GDM1 (cell line): ENCODE measurements at places on chromosomes 11 and 22.

DNA sequence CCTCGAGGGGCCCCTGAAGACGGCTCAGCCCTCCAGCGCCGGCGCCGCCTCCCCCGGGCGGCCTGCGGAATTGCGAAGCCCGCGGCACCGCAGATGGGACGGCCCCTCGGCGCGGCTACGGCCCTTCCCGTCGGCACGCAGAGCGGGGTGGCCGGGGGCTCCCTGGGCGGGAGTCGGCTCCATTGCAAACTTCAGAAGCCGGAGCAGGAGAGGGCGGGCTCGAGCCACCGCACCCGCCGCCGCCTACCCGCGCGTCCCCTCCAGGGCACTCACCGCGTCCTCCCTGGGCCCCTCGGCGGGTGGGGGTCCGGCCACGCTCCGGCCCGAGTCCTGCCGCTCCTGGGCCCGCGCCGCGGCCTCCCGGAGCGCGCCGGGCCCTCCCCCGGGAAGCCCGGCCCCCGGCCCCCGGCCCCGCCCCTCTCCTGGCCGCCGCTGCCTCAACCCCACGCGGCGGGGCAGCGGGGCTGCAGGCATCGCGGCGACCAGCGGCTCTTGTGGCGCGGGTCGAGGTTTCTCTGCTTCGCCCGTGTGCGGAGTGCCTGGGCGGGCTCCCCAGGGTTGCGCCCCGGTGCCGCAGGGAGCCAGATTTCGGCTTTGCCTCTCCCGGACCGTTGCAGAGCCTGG, at the start of gene PACSIN3:
PACSIN3 (minus strand) TSS at position 359 of the 624 bp plus-strand sequence. CDS start 3,707 bp downstream, outside the sequence.
- no peak for DNase-seq

DNA sequence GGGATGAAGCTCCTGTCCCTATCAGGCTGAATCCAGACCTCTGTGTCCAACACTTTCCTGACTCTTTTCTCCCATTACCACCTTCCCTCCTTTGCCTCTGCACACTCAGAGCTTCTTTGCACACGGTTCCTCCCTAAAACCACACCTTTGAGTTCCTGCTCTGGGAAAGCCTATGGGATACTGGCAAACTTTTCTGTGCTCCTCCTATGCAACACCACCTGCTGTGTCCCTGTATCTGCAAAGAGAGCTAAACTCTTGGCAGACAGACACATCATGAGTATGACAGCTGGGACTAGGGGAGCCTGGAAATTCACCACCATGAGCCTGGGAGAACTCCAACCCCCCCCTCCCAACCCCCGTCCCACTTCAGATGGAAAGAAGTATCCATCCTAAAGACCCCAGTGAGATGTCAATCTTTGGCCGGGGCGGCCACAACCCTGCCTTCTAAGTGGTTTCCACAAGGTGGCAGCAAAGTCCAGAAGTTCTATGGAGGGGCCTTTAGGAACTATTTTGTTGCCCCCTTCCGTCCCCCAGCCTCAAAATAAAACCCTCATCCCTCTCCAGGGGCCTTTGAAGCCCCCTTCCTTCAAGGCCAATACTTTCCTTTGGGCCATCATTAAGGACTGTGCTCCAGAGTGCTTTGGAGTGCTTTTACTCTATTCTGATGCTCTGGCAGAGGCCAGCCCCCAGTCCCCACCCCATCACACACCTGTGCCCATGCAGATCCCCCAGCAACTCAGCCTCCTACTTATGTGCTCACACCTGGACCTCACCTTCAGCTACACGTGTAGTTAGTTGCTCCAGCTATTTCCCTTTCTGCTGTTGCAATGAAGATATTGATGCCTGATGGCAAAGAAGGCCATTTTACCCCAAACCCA, 19.4 kb downstream of the HTR3A start:
- no peak for DNase-seq

GRCh38 chr11:73532310-73532709, 65.6 kb downstream of the FAM168A start:
- DNase-seq: no peak

- DNase-seq: no peak
Observed at GRCh38 chr11:119179983-119180382, 5.3 kb upstream of the NHERF4 start.

GRCh38 chr22:22974795-22975580, 87.4 kb downstream of the IGLL5 start:
- no peak for DNase-seq

- no peak for DNase-seq
Observed at GRCh38 chr22:40701274-40701673, 22.0 kb downstream of the MCHR1 start.

DNA sequence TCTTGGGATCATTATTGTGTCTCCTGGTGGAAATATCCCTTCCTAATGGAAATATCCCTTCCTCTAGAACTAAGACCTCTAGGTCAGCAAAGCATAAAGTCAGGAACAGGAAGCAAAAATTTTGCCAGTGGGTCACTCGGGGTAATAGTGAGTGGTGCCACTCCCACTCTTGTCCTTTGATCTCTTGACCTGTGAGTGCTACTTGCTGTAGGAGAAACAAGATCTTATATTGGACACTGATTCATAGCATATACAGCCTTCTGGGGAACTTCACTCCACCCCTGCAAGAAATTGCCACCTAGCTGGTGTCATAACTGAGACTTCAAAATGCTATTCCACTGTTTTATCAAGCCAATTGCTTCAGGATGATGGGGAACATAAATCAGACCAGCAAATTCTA, 44.7 kb upstream of the TMEM45B start:
- DNase-seq: no peak

DNA sequence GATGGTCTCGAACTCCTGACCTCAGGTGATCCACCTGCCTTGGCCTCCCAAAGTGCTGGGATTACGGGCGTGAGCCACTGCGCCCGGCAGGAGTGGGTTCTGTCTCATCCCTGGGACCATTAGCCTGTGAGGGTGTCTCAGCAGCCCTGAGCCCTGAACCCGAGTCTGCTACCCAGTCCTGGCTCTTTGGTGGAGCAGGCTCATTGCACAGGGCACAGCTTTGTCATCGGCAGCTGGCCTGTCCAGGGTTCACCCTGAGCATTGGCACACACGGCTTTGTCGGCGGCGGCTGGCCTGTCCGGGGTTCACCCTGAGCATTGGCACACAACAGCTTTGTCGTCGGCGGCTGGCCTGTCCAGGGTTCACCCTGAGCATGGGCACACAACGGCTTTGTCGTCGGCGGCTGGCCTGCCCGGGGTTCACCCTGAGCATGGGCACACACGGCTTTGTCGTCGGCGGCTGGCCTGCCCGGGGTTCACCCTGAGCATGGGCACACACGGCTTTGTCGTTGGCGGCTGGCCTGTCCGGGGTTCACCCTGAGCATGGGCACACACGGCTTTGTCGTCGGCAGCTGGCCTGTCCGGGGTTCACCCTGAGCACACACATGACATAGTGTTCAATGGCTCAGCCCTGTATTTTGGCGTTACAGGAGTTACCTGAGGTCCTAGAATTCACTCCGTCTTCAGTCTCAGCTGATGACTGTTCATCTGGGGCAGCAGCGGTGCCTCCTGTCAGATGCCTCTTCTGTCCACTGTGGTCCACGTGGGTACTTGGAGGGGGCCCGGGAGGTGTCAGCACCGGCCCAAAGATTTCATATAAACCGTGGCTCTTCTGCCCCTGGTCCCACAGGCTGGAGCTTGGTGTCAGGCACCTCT, 1082.5 kb downstream of the BRD1 start:
- no peak for DNase-seq

DNA sequence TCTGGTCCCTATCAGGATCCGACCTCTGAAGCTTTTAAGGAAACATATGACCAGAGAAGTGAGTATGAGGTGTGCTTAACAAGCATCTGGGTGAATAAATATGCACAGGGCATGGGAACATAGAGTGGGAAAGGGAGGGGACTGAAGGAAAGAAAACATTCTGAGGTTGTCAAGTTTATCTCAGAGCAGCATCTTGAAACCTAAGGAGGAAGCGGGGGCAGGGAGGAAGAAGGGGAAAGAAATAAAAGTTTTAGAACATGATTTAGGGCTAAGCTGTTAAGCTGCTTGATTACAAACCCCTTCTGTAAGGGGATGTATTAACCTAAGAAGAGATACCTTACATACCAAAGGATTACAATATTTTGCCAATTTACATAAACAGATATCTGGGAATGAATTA, 24.0 kb upstream of the SC5D start:
- DNase-seq: no peak

DNA sequence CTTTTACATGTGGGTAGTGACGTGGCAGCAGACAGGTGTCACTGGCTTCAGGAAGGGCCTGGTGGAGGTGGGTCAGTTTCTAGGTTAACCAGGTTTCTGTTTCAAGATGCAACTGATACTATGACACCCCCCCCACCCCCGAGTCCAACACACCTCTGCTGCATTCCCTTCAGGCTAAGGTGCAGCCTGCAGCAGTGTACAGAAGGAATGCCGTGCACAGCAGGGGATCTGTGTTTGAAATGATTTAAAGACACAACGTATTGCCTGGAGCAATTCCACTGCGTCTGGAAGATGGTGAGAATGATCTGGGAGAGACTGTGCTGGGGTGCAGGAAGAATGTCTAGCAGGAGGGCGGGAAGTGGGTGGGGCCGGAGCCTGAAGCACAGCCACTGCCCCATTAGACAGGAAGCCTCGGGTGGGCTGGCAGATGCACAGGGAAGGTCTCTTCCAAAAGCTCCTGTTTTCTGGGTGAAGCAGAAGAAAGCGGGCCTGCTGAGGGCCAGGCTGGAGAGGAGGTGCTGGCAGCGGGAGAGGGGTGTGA, 11.9 kb upstream of the TESMIN start:
- no peak for DNase-seq

- DNase-seq: no peak
Observed at GRCh38 chr11:68369756-68370155, 57.4 kb downstream of the LRP5 start.

DNA sequence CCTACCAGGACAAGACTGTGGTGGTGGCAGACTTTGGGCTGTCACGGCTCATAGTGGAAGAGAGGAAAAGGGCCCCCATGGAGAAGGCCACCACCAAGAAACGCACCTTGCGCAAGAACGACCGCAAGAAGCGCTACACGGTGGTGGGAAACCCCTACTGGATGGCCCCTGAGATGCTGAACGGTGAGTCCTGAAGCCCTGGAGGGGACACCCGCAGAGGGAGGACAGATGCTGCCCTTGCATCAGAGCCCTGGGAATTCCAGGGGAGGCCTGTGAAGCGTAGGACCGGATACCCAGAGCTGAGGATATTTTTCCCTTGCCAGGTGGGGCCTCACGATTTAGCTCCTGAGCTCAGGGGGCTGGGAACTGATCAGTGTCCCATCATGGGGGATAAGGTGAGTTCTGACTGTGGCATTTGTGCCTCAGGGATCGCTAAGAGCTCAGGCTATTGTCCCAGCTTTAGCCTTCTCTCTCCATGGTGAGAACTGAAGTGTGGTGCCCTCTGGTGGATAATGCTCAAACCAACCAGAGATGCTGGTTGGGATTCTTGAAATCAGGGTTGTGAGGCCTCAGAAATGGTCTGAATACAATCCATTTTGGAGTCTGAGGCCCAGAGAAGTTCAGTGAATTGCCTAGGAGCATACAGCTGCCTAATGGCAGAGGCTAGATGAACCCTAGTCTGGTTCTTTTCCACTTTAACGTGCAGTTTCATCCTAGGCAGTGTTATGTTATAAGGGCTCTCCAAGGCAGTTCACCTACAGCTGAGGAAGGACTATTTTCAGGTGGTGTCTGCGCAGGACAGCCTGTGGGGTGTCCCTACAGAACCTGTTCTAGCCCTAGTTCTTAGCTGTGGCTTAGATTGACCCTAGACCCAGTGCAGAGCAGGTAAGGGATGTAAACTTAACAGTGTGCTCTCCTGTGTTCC, 19.5 kb downstream of the PIK3IP1 start:
- no peak for DNase-seq

GRCh38 chr22:27596133-27596870, 205.3 kb downstream of the MN1 start:
- no peak for DNase-seq

DNA sequence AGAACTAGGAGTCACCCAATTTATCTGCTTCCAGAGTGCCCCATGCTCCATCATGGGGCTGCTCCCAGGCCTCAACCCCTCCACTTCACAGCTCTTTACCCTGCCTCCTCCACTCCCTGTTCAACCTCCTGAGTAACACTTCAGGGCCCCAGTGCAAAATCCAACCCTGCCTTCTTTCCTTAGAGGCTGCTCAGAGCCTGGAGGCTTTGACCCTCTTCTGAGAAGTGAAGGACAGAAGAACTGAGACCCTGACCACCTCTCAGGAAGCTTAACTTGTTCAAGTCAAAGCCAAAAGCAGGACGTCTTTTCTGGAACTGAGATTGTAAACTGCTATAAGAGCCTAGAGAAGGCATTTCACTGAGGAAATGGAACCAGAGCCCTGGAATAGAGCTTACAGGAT, 15.5 kb downstream of the EIF3F start:
- DNase-seq: no peak

GRCh38 chr11:121110871-121111724, 10.1 kb downstream of the TECTA start:
- no peak for DNase-seq

- DNase-seq: no peak
Observed at GRCh38 chr11:68128682-68129327, 7.6 kb upstream of the CHKA start.

DNA sequence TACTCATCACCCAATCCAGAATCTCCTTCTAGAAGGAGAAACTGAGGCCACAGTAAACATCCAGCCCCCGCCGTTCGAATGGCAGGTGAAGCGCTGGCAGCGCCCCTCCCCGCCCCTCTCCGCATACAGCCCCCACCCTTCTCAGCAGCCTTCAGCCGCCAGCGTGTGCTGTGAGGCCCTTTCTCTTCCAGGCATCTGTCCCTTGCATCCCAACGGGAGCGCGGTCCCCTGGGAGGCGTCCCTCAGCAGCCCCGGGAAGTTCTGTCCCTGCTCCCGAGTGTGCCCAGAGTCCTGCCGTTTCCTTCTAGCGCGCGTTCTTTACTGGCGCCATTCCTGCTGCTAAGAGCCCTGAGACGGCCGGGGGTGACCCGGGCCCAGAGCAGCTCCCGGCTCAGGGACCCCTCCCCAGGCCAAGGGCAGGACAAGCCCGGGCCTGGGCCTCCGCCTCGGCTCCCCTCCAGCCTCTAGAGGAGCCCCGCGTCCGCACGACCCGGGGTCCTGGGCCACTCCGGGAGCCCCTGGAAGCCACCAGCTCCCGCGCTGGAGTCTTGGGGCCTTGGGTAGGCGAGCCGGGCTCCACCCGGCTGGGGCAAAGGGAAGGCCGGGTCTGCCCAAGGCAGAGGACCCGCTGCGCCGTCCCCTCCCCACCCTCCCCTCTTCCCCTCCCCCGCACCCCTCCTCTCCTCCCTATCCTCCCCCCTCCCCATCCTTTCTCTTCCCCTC, 450.4 kb downstream of the OPCML start:
- no peak for DNase-seq

DNA sequence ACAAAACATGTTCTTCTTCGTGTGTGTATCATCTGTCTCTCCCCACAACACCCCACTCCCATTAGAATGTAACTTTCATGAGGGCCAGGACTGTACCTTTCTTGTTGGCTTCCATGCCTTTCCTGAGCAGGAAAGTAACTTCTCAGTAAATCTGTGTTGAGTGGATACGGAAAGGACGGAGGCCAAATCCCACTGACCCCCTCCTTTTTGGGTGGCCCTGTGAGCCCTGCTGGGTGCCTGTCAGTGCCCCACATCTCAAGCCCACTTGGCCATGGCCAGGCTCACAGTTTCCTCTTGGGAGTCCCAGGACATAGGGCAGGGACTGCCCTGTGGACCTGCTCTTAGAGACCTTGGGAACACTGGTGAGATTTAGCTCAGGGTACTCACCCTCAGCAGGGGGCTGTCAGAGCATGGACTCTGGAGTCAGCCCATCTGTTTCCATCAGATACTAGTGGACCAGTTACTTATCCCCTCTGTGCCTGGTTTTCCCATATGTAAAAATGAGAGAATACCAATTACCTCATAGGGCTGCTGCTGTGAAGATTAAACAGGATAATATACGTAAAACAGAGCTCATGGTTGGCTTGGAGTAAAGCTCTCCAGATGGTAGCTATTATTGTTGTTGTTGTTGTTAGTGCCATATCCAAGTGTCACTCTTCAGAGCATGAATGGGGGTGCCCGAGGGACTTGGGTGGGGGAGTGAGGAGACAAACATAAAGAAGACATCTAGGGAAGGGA, 1.0 kb upstream of the C11orf96 start:
- no peak for DNase-seq
